ENCODE measurements at places on chromosomes 1 and 21.

DNA sequence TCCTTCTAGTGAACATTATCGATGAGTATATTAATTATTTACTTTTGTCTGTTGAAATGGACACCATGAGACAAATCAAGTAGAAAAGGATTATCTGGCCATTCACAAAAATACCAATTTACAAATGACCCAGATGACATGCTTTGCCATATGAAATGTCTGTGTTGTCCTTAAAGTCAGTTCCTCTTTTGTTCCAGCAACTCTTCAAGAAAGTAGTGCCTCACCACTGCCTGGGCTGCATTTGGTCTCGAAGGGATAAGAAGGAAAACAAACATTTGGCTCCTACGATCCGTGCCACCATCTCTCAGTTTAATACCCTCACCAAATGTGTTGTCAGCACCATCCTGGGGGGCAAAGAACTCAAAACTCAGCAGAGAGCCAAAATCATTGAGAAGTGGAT is 79.6 kb downstream of the RGL1 start:
- DNase-seq, result no peak

GRCh38 chr21:31107871-31108270 is 69.6 kb upstream of the KRTAP19-8 start:
- DNase-seq, result no peak

DNA sequence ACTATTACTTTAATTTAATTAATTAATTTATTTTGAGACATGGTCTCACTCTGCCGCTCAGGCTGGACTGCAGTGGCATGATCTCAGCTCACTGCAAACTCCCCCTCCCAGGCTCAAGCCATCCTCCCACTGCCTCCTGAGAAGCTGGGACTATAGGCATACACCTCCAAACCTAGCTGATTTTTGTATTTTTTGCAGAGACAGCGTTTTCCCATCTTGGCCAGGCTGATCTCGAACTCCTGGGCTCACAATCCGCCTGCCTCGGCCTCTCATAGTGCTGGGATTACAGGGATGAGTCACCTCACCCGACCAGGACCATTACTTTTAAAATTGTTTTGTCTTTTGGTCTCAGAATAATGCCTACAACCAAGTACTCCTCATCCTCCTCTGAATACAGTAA is 15.6 kb downstream of the YY1AP1 start:
- DNase-seq, result no peak

- DNase-seq, result no peak
Measured at GRCh38 chr1:15328351-15329103, 81.2 kb upstream of the EFHD2 start.

DNA sequence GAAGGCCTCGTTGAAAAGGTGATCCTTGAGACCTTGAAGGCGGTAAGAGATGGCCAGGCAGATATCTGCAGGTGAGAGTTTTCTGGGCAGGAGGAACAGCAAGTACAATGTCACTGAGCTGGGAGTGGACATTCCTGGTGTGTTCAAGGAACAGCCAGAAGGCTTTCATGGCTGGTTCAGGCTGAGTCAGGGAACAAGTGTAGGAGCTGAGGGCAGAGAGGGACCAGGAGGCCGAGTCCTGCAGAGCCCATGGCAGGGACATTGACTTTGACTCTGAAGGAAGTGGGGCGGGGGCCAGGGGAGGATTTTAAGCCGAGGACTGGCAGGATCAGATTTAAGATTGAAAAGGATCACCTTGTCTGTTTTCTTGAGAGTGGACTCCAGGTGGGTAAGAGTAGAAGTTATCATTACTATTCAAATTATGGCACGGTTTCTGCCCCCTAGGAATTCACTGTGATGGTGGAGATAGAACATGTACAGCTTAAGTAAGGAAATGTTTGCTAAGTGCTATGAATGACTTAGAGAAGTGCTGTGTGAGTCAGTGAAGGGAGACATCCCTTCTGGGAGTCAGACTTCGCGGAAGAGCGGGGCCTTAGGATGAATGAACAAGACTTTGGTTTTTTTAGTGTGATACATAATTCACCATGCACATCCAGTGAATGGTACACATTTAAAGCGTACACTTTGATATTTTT is 202.3 kb downstream of the KIF26B start:
- no peak for DNase-seq

GRCh38 chr1:200410566-200410878 is 686 bp upstream of the ZNF281 start:
- DNase-seq, result peak; percentile 66

DNA sequence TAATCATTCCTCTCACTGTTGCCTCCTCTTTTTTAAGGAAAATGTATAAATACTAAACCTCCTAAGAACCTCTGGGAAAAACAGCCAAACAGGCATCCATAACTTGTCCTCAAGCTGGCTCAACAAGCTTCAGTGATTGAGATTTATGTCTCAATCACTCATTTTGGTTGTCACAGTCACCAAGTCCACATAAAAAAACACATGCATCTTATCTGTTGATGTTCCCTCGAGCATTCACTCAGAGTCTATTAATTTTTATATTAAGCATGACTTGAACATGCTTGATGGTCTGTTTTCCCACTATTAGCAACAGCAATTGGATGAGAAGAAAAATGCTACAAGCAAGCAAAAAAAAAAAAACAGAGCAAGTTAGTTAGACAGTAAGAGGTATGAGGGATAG is 254.3 kb downstream of the RGS7 start:
- DNase-seq, result no peak

GRCh38 chr1:229479660-229480399 is 28.3 kb downstream of the NUP133 start:
- no peak for DNase-seq

DNA sequence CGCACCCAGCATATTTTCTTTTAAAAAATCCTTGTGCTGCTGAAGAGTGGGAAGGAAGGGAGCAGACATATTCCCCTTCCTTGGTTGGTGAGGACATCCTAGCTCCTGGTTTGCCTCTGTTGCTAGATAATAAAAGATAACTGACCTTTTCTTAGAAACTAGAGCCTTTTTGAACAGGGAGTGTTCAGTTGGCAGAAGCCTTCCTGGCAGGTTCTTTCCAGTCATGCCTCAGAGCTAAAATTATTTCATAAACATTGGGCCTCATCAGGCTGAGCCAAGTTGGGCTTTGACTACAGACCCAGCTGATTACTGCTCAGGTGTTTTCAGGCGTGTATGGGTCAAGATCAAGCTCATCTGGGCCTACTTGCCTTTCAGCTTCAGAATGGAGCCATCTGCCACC is 22.7 kb upstream of the SH3BGRL3 start:
- DNase-seq, result no peak

- DNase-seq, result no peak
Measured at GRCh38 chr1:218482683-218483082, 137.5 kb downstream of the TGFB2 start.

DNA sequence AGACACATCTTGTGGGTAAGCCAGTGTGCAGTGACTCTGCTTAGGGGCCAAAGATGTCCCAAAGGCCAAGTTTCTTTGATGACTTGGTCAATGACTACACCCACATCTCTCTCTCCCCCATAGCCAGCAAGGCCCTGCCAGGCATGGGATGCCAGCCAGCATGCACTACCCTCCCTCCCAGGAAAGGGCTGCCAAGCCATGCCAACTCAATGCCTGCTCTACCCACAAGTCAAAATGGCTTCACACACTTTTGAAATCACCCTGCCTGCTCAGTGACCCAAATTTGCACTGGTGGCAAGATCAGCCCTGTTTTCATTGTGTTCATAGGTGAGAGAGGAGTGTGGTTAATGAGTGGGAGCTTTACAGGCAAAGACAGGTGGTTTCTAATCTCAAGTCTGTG is 112.5 kb downstream of the MATN1 start:
- DNase-seq, result no peak

DNA sequence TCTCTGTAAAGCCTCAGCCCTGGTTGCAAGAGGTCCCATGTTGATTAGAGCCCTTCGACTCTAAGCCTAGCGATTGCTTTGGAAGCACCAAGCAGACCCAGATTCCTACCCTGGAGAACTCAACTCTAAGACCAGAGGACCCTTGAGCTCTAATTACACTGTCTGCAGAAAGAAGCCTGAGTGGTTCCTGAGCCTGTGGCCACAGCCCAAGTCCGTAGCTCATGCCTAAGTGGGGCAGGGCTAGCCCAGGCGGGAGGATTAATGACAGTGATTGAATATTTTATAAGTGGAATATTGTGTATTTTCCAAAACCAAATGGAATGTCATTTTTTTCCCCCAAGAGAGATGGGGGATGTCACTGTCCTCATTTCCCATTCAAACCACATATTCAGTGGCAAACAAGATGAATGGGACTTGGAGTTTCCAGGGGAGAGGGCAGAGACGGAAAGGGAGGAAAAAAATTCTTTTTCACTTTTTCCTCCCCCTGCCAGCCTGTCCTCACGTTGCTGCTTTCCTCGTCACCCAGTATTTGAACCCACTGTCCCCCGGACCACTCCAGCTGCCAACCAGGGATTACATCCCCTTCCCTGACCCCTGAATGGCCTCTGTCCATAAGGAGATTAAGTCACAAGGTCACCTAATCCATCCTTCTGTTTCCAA is 79.6 kb upstream of the CTTNBP2NL start:
- no peak for DNase-seq

GRCh38 chr1:161962091-161962887 is 61.4 kb downstream of the OLFML2B start:
- no peak for DNase-seq

DNA sequence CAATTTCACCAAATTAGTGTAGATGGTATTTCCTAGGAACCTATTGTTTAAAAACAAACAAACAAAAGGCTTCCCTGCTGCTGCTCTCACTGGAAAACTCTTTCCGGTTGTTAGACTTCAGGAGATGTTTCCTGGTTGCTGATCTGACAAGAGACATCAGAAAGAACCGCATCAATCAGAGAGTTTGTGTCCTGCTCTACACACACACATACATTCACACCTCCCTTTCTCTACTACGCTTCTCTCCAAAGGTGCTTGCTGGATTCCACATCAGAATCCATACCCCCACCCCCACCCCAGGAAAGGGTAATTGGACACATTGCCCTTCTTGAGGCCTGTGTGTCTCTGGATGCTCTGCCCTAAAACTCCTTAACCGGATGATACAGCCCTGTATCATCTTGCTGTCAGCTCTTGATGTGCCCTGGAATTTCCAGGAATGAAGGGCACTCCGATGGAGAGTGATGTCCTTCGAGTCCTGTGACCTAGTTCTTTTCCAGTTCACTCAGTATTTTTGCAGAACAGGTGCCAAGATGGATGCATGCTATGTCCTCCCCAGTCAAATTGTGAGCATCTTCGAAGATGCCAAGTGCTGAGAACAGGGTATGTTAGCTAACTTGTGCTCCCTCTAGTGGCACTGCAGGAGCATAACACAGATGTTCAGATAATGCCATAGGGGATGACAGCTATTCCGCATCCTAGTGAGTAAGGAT is 113.7 kb upstream of the SLC35F3 start:
- peak; percentile 61 for DNase-seq
